ENCODE measurements at places on chromosomes 1 and 21.

- DNase-seq = no peak
Measured at GRCh38 chr1:218659911-218660677, 315.0 kb downstream of the TGFB2 start.

DNA sequence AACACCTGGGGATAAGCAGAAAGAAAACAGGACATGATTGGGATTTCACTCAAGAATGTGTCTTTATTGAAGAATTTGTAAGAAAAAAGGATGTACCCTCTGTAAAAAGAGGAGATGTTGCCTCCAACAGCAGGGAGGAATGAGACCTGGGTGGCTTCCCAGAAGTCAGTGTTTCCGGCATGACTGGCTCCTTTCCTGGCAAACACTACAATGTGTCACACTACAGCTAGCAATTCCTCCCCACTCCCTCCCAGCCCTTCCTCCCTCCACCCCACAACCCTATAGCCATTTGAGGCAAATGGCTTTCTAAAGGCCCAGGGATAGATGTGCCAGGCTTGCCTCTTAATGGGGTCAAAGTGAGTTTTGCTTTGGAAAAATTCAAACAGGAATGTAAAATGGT, 11.5 kb upstream of the COL8A2 start:
- peak; percentile 67 for DNase-seq

GRCh38 chr1:246497331-246497915, 9.7 kb downstream of the SMYD3 start:
- no peak for DNase-seq

DNA sequence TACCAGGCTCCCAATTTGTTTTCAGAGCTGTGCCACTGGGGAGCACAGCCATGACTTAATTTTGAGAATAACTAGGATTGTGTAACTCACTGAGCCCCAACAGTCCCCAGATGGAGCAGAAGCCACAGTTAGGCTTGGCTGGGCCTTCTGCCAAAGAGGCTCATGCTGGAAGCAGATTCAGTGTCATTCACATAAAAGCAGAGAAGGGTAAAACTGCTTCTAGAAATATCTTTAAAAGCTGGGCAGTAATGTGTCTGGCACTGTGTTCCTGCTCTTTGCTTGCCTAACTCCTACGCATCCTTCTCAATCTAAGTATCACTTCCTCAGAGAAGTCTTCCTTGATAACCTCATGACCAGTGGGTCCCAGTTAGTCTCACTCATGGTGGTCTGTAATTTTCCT, 20.3 kb downstream of the STK40 start:
- peak; percentile 94 for DNase-seq

DNA sequence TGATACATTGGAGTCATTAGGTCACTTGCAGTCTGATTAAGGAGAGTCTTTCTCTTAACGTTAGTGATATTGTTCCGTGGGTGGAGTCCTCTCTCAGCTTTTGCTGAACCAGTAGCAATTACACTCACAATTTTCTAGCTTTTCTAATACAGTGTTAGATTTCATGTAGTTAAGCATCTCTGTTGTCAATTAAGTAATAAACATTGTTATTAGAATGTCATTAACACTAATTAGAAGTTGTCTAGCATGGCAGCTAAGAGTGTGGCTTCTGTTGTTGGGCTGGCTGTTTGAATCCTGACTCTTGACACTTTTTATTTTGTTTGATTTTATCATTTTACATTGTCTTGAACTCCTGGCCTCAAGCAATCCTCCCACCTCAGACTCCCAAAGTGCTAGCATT, 33.4 kb downstream of the FAAH start:
- DNase-seq = no peak

All from posterior cingulate gyrus (tissue), 11 donors.